Ammon's horn (tissue), 1 donor: ENCODE measurements at places on chromosomes 16 and 17.
A peak's percentile ranks its signal among the peaks of the same experiment; 100 is the strongest.

DNA sequence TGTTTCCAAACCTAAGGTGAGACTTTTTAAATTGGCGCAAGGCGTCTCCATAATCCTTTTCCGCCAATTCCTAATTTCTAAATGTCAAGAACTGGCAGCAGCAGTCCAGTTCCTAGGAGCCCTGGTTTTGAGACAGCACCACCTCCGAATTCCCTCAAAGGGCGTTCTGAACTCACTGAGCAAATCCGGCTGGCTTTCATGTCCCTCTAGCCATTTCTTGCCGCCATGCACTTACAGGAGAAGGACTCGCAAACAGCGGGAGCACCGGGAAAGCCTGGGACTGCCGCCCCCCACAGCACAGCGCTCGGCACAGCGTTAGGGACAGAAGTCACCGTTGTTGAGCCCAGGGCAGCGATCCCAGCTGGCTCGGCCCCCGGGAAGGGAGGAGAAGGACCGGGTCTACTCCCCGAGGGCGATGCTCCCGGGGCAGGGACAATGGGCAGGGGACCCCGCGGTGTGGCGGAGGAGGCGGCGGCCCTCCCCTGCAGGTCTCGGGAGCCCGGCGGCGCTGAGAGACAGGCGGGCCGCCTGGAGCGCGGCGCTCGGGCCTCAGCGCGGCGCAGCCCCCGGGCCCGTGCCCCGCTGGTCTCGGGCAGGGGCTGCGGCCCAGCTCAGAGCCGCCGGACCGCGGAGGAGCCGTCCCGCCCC lies 545 bp downstream of the ARHGAP17 start:
- peak; percentile 79 for DNase-seq

DNA sequence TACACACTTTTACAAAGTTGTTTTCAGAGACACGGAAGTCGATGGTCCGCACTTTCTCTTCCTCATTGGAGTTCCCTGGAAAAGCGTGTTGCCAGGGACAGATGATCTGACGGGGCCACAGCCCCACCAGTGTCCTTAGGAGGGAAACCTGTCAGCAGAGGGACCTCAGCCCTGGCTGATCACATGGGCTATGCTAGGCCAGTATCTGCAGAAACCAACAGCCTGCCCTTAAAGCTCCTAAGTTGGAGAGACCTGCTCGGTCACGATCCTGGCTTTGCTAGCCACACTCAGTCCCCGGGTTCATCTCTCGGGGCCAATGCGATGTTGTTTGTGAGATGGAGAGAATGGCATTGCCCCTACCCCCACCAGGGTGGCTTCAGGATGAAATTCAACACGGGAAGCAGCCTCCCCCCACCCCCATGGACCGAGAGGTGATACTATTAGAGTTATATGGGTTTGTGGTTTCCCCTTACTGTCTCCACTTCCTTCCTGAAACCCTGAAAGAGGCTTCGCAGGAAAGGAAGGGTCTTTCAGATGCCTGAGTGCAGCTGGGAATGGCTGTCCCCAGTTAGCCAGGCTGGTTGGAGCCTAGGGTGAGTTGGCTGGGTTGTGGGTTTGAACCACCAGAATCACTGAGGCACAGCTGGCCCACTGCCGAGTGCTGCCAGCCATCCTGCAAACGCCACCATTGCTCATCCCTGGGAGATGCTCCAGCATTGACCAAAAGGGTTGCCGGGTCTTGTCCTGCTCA lies 16.6 kb downstream of the RMI2 start:
- DNase-seq, result no peak

- DNase-seq, result no peak
Observed at GRCh38 chr16:46962629-46963028, 10.8 kb downstream of the DNAJA2 start.

DNA sequence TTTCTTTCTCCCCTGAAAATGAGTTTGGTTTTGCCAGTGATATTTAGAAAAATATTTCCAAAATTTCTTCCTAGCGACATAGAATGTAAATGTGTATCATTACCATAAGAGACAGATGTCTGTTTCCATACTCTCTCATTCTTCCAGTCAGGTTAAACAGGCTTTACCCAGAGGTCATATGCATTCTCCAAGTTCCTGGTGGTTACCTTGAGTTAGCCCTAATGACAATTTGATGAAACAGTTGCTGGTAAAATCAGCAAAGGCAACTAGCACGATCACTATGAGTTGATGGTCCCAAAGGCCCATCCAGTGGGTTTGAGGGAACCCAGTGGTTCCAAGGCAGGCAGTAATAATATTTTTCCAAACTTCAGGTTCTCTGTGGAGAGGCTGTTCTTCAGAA lies 103.6 kb upstream of the TBX2 start:
- no peak for DNase-seq

DNA sequence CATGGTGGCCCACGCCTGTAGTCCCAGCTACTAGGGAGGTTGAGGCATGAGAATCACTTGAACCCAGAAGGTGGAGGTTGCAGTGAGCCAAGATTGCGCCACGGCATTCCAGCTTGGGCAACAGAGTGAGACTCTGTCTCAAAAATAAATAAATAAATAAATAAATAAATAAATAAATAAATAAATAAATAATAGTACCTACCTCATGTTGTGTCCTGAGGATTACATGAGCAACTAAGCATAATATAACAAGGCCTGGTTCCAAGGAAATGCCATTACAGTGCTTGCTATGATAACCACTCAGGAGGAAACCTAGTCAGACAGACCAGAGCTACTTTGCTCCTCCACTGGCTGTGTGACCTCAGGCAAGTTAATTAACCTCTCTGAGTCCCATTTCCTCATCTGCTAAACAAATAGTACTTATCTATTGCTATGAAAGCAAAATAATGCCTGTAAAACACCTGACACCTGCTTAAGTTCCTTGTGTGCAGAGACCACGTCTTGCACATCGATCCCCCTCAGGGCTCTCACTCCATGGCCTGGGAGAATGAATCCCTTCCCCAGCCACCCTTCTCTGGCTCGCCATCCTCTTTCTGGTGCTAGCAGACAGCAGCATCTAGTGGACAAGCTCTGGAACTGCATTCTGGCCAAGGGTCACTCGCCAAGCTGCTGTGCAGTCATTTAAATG lies 7.5 kb downstream of the EPOP start:
- DNase-seq, result peak; percentile 87

GRCh38 chr17:67041941-67042899 lies 2.1 kb upstream of the CACNG1 start:
- DNase-seq, result no peak

- no peak for DNase-seq
Observed at GRCh38 chr16:5590416-5590815, 492.8 kb upstream of the EEF2KMT start.

GRCh38 chr16:86508947-86509758 lies 1.2 kb upstream of the FOXF1 start:
- DNase-seq, result no peak

GRCh38 chr17:77375108-77375916 lies 234.5 kb downstream of the SEC14L1 start:
- no peak for DNase-seq

- DNase-seq, result no peak
Observed at GRCh38 chr17:56602292-56603130, 9.0 kb downstream of the NOG start.

DNA sequence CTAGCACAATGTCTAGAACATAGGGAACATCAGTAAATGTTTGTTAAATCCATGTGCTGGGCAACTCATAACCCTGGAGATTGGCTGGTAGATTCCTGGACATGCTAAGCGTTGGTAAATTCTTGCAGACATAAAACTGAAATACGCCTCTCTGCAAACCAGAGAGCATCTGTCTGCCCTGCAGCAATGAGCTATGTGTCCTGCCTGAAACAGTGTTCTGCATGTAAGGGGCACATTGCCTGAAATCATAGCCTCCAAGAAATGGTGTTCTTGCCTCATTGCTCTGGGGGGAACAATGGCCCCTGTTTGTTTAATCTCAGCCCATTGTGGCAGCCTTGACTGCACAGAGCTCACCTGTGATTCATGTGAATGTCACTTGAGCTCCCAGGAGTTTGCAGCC lies 113.5 kb upstream of the CCL2 start:
- DNase-seq, result no peak

DNA sequence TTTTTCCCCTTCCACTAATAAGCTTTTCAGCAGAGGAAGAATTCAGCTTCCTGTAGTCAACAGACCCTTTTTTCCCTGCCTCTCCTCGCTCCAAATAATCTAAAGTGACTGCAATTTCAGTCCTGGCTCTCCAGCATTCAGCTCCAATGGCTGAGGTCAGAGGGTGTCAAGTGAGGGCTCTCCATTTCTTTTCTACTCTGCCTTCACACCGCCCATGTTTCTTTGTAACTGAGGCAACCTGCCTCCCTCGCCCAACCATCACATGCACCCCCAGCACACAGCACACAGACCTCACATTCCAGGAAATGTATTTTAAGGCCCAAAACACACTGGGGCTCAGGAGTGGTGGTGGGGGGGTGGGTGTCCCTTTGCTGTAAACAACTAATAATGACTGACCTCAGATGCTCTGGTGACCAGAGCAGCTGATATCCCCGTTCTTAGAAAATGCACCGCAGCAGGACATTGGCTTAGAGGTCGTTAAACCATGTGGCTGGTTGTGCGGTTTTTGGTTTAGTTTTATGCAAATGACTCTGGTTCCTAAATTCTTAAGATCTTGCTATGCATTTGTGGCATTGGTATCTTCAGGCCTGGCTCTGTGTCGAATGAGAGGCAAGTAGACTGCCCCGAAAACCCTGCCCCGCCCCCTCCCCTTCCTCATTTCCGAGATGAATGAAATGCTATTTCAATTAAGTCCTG lies 203.6 kb downstream of the ZFHX3 start:
- no peak for DNase-seq

DNA sequence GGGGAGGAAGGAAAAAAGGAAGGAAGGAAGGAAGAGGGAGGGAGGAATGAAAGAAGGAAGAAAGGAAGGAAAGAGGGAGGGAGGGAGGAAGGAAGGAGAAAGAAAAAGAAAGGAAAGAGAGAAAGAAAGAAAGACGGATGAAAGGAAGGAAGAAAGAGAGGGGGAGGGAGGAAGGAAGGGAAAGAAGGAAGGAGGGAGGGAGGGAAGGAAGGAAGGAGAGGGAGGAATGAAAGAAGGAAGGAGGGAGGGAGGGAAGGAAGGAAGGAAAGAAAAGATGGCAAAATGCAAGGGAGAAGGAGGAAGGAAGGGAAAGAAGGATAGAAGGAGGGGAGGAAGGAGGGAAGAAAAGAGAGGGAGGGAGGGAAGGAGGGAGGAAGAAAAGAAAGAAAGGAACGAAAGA lies 257.3 kb upstream of the C16orf82 start:
- DNase-seq, result no peak

DNA sequence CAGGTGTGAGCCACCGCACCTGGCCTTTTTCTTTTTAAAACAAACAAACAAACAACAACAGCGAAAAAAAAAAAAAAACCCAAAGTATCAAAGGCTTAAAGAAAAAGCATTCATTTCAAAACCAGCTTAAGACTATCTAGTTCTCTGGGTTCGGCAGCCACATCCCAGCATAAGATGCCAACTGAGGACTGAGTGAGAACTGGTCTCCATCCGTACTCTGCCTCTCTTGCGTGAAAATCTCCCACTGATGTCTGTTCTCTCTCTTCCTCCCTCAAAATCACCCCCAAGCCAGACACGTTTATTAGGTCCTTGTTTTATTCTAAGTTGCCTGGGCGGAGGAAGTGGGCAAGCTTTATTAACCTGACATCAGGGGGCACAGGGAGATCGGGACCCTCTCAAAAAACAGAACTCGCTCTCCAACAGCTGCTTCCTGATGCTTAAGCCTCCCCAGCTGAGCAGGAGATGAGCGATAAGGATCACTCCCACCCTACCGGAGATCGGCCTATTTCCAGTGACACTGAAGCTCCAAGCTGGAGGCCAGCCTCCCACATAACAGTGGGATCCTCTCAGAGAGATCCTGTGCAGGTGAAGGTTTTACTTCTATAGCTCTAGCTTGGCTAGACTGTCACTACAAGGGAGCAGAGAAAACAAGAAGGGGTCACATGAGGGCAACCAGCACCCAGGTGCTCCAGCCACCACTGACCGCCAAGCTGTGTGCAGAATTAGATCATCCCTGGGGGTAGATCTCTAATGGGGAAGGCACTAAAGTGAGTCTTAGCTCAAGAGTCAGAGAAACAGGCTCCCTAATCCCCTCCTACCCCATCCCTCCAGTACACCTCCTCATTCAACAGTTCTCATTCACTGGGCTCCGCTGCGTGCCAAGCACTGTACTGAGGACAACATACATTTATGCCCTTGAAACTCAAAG lies 13.6 kb downstream of the CDC42EP4 start:
- no peak for DNase-seq

DNA sequence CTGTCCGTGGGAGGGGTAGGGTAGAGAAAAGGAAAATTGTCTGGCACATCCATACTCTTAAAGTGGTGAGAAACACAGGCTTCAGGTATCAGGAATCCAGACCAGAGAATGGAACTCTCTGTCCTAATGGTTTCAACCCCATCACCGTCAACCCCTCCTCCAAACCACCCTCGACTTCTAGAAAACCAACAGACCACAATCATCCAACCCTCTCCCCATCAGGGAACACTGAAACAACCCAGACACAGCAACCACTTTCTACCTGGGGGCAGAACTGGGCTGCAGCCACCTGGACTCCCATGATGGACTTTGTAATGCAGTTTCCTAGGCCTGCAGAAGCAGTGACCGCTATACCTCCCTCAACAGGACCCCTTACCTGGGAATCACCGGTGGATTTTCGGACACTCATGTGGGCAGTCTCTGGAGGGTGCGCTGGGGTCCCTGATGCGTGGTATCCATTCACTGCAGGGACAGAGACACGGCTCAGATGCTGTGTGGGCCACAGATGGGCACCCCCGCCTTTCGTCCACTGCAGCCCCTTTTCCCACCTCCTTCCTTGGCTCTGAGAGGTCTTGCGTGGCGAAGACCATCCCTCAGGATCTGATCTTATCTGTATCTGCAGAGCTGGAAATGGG lies 64.3 kb upstream of the RCVRN start:
- DNase-seq, result no peak

DNA sequence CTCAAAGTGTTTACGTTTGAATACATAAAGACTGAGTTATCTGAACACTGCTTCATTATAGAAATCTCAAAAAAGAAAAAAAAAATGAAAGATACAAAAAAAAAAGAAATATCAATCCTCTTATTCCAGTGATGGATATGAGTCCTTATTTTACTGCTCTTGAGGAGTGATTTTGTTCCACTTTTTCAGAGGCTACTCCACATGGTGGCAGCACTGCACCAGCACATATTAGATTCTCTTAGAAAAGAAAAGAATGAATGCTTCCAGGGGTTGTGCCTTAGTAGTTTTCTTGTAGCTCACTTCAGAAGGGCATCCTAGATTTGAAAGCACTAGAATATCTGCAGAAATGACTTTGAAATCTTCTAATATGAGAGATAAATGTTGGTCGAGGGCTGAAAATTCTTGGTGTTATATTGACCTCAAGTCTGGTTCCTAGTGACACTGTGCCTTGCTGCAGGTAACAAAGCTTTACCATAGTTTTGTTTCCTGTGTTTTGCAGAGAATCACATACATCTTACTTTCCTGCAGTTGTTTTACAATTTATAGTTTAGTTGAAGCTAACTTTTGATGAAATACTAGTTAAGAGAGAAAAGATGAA lies 25.9 kb downstream of the AP2B1 start:
- peak; percentile 73 for DNase-seq
